Right ventricle myocardium inferior (tissue), 1 donor: ENCODE measurements at places on chromosomes 5 and 9. TPM values are rescaled to one million over a fixed set of nuclear protein-coding genes. Genes with fewer than 3 reads are reported as not detected.

- DNase-seq: no peak
Measured at GRCh38 chr5:123876276-123876790, 364.4 kb downstream of the CSNK1G3 start.

DNA sequence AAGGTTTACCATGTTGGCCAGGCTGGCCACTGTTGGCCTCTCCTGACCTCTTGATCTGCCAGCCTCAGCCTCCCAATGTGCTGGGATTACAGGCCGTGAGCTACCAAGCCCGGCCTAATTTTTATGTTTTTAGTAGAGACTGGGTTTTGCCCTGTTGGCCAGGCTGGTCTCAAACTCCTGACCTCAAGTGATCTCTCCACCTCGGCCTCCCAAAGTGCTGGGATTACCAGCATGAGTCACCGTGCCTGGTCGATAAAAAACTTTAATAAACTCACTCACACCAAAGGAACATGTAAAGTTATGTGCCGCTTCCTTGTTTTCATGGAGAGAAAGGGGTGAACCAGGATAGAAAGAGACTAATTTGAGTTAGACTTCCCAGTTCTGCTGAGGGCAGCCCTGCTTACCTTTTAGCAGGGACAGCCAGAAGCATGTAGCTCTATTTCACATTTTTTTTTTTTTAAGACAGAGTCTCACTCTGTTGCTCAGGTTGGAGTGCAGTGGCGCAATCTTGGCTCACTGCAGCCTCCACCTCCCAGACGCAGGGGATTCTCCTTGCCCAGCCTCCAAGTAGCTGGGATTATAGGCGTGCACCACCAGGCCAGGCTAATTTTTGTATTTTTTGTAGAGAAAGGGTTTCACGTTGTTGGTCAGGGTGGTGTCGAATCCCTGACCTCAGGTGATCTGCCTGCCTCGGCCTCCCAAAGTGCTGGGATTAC is 11.4 kb upstream of the HAUS6 start:
- no peak for DNase-seq

GRCh38 chr5:100026606-100027005 is 508.6 kb upstream of the FAM174A start:
- no peak for DNase-seq

DNA sequence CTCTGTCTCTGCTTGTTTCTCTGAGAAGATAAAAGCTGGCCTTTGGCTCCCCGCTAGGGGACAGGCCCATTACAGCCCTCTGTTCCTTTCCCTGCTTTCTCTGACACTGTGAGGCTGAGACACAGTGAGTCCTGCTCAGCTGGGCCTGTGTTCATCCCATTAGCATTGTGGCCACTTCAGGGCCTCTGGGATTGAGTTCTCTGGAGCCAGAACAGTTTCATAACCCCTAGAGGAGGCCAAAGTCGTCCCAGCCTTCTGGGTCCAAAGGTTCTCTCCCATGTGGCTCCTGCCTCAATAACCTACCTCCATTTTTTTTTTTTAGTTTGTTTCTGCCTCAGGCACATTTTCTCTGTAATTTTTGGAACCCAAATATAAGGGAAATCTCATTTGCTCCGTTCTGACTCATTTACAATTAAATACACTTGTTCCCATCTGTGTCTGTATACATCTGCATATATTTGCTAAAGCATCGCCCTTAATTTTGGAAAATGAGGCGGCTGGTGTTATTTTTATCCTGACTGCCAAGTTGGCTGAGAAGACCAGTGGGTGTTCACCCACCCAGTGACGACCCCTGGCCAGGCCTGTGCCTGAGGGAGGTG is 27.3 kb upstream of the CTNNA1 start:
- no peak for DNase-seq

DNA sequence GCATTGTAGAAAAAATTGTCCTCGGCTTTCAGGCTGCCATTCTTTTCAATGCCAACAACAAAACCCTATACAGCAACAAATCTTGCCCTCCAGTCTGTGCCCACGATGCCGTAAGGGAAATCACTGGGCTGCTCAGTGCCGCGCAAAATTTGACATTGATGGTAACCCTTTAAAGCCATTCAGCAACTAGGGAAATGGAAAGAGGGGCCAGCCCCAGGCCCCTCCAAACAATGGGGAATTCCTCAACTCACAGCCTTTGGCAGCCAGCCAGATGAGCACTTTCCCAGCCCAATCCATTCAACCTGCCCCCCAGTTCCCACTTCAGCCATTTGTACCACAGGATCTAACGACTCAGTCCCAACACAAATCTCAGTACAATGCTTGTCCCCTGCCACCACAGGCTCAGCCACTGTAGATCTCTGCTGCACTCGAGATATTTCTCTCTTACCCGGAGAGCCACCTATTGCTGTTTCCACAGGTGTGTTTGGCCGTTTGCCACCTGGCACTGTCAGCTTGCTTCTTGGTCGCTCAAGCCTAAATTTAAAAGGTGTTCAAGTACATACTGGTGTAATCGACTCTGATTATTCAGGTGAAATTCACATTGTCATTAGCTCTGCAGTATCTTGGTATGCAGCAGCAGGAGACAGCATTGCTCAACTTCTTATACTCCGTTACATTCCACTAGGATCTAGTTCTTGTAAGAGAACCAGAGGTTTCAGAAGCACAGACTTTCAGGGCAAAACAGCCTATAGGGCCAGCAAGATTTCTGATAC is 103.3 kb downstream of the SYK start:
- no peak for DNase-seq

DNA sequence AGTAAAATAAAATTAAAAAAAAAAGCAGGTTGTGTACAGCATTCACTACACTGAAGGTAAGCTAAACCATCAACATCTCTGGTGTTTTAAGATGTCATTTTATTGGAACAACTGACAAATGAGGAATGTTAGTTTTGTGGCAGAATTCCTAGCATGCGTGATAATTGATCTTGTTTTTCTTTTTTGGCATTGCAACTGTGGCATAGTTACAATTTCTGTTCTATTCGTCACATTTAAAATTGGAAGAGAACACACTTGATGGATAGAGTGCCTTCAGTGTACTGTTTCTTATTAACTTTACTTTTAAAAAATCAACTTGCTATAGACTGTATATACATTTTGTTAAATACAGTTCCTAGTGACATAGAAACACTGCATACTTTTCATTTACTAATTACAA is 43.6 kb upstream of the TNFSF15 start:
- no peak for DNase-seq

DNA sequence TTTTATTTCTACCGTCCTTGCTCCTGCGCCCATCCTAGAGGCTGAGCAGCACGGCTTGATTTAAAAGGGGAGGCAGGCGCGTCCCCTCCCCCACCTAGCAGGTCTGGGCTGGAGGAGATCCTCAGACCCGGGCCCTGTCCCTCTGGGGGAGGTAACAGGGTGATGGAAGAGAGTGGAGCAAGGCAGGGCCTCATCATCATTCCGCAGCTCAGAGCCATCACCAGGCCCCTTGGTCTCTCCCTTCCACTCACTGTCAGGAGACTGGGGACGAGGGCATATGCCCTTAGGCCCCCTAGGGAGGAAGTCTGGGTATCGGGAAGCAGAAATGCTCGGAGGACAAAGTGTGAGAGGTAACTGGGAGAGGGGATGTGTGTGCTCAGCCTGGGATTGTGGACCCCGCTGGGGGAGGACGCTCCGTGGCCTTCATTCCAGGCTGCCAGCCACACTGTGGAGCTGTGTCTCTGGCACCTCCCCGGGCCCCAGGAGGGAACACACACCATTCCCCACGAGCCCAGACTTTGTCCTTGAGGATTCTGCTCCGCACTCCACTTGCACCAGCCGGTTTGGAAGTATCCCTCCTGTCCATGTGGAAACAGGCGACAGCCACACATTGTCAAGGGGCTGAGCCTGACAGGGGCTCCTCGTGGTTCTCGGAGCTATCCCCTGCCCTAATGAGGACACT is 761 bp downstream of the REEP2 start:
- no peak for DNase-seq

Gene CD74
- total RNA-seq: 327 TPM

DNA sequence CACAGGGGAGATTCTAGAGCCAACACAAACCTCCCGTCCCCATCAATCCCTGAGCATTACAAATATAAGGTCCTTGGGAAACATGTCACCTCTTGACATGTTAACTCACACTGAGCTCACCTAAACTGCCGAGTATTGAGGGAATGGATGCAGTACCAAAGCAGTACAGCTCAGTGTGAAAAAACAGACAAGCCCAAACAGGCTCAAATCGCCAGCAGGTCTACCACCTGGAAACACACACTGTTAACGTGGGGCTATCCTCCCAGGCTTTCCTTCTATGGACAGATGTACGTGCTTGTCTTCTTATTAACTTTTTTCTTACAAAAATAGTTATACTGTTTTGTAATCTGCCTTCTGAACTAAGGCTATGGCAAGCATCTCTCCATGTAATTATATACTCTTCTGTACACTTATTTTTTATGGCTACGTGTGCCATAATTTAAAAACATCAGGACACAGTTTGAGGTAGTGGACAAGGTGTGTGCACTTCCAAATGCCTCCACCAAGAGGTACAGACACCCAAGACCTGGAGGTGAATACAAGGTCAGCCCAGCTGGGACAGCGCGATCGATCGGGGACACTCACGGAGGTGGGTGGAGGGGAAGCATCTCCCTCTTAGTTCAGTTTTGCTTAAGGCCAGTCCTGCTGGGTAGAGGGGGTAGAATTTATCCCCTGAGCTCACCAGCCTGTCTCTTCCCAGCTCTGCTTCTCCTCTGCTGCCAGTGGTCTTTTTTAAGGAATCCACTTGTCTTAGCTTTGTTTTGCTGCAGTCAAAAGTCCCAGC is 76.5 kb downstream of the DAP start:
- DNase-seq: no peak

Gene WDR31
- 13.0 TPM for total RNA-seq

Gene SLIT3
- total RNA-seq: 12.4 TPM
